ENCODE measurements at places on chromosomes 5 and 9. TPM values are rescaled to one million over a fixed set of nuclear protein-coding genes. Genes with fewer than 3 reads are reported as not detected.

Gene SHOC1
- total RNA-seq: 13.6 TPM

Gene WDR70
- 16.2 TPM for total RNA-seq

Gene C1QTNF2
- total RNA-seq: 8.4 TPM

DNA sequence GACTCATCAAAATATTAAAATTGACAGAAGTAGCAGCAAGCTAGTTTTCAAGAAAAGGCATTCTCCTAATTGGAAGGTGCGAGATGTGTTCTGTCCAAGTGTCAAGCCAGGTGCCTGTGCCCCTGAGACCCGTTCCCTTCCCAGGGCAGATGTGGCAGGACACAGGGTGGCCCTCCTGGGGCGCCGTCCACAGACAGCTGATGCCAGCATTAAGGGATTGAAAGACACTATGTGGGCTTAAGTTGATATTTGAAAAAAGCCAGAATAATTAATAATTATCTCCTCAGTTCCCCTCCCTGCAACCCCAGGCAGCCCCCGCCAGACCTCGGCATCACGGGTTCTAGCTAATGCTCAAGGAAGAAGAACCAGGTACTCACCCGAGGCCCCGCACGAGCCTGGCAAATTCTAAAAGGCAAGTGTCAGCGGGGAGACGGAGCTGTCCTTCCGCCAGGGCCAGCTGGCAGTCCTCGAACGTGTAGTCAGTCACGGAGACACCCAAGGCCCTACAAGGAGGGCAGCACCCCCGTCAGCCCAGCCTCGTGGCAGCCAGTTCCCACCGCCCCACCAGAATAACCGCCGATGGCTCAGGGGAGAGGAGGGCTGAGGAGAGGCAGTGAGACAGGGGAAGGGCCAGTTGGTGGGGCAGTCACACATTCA, 29.1 kb upstream of the SLC6A3 start:
- H3K27me3 ChIP-seq: no peaks in the 10 kb centered on the region
- H3K4me3 ChIP-seq: no peak overlapping the region
- no peak overlapping the region for H3K27ac ChIP-seq
- no peak for DNase-seq
- no peaks in the 10 kb centered on the region for H3K4me1 ChIP-seq
- H3K36me3 ChIP-seq: no peaks in the 10 kb centered on the region

GRCh38 chr9:106880863-106881262, 17.9 kb downstream of the ZNF462 start:
- H3K27me3 ChIP-seq: no peaks in the 10 kb centered on the region
- peak overlapping the region; percentile 52 for H3K27ac ChIP-seq
- H3K4me1 ChIP-seq: peaks cover 11% of the 10 kb centered on the region
- no peaks in the 10 kb centered on the region for H3K36me3 ChIP-seq
- no peak overlapping the region for H3K4me3 ChIP-seq
- no peak for DNase-seq

GRCh38 chr5:135337064-135337463, 62.0 kb downstream of the MACROH2A1 start:
- no peak overlapping the region for H3K27ac ChIP-seq
- no peaks in the 10 kb centered on the region for H3K27me3 ChIP-seq
- H3K4me3 ChIP-seq: no peak overlapping the region
- DNase-seq: no peak

GRCh38 chr5:55406292-55406691, 98.5 kb downstream of the MTREX start:
- H3K36me3 ChIP-seq: no peaks in the 10 kb centered on the region
- H3K4me3 ChIP-seq: no peak overlapping the region
- H3K27me3 ChIP-seq: no peaks in the 10 kb centered on the region
- H3K4me1 ChIP-seq: no peaks in the 10 kb centered on the region
- DNase-seq: no peak

- peaks cover 7% of the 10 kb centered on the region for H3K4me1 ChIP-seq
- H3K36me3 ChIP-seq: no peaks in the 10 kb centered on the region
- DNase-seq: no peak
Measured at GRCh38 chr9:136628268-136628667, 34.4 kb upstream of the EGFL7 start.

DNA sequence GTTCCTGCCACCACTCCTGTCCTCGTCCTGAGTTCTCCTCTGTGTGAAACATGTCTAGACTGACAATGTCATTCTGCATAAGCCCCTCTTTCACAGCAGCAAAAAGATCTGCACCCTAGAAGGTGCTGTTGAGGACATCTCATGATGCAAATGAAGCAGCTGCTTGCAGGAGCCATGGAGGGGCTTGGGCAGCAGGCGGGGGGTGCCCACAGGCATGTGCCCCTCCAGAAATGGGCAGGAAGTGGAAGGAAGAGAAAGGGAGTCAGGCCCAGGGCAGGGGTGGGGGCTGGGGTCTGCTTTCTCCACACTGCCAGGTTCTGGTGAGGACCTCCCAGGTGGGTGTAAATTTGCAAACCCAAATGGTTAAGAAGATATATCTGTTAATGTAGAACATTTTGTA, 54.5 kb upstream of the KCNMB1 start:
- H3K36me3 ChIP-seq: no peaks in the 10 kb centered on the region
- no peak overlapping the region for H3K4me3 ChIP-seq
- H3K27me3 ChIP-seq: no peaks in the 10 kb centered on the region
- no peak for DNase-seq

DNA sequence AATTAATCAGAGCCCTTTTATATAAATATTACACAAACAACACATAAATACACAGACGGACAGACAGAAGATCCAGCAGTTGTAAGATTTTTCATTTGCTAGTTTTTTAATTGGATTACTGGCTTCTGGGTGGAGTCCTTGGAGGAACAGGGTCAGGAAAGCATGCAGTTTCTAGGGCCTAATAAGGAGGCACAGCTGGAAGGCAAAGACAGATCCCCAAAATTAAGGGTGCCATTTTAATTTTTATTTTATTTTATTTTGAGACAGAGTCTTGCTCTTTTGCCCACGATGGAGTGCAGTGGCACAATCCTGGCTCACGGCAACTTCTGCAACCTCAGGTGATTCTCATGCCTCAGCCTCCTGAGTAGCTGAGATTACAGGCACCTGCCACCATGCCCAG, 49.5 kb downstream of the PTGS1 start:
- no peaks in the 10 kb centered on the region for H3K27me3 ChIP-seq
- no peak overlapping the region for H3K4me3 ChIP-seq
- no peaks in the 10 kb centered on the region for H3K36me3 ChIP-seq
- no peak for DNase-seq
- no peaks in the 10 kb centered on the region for H3K4me1 ChIP-seq

- no peak overlapping the region for H3K4me3 ChIP-seq
- no peak for DNase-seq
- H3K36me3 ChIP-seq: no peaks in the 10 kb centered on the region
- H3K27ac ChIP-seq: no peak overlapping the region
- no peaks in the 10 kb centered on the region for H3K4me1 ChIP-seq
Measured at GRCh38 chr5:149754172-149754880, 24.2 kb downstream of the PPARGC1B start.

DNA sequence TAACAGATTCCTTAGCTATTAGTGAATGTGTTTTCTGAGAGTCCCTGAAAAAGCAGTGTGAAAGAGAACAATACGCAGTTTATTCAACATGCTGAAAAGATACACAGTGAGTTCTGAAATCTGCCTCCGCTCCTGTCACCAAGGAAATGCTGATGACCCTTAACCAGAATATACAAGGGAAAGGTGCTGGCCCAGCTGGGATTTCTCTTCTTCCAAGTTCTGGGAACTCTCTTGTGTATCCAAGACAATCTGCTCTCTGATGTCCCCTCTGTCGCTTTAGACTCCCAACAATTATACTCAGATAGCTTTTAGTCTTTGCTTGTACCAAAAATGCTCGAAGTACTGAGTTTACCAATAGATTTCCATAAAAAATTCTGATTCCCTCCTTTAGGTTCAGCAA, 214.9 kb downstream of the TMEM167A start:
- H3K4me3 ChIP-seq: no peak overlapping the region
- no peak overlapping the region for H3K27ac ChIP-seq
- no peaks in the 10 kb centered on the region for H3K36me3 ChIP-seq
- no peak for DNase-seq
- no peaks in the 10 kb centered on the region for H3K27me3 ChIP-seq

GRCh38 chr5:132376694-132377641, 7.5 kb downstream of the SLC22A5 start:
- H3K4me3 ChIP-seq: no peak overlapping the region
- no peaks in the 10 kb centered on the region for H3K27me3 ChIP-seq
- H3K4me1 ChIP-seq: peaks cover 21% of the 10 kb centered on the region
- H3K27ac ChIP-seq: peak overlapping the region; percentile 54
- DNase-seq: no peak
